Suppressor macrophage (primary cell): ENCODE measurements at places on chromosomes 5 and 9.

- DNase-seq: no peak
Observed at GRCh38 chr9:126449725-126450667, 123.4 kb downstream of the MVB12B start.

GRCh38 chr5:31863991-31864411 is 225.1 kb downstream of the PDZD2 start:
- no peak for DNase-seq

GRCh38 chr5:54491326-54491725 is 26.2 kb upstream of the SNX18 start:
- no peak for DNase-seq

GRCh38 chr5:149117970-149118369 is 23.3 kb upstream of the ABLIM3 start:
- DNase-seq: no peak

DNA sequence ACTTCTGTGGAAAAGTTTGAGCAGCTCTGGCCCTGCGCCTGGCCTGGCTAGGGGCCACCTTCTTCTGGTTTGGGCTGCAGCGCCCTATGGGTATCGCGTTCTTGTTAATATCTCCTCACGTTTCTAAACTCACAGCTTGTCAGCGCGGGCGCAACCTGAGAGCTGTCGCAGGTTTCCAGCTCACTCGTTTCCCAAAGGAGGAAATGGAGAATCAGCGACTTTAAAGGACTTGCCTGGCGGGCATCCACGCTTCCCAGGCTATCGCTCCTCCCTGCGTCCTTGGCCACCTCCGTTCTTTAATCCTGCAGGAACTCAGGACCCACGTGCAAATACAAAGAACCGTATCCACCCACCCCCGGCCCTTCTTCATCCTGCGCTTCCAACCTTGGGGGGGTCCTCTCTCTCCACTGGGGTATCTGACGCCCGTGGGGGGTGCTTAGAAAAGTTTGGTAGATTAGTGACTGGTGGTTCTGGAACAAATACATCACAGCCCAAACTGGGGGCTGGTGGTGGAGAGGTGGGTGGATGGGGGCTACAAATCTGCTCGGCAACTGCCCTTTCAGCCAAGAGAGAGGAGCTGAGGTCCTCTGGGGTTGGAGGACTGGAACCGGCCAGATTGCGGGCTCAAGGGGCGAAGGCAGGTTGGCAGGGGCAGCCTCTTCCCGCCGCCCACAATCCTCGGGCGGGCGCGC is 578 bp upstream of the PSAT1 start:
- DNase-seq: no peak

DNA sequence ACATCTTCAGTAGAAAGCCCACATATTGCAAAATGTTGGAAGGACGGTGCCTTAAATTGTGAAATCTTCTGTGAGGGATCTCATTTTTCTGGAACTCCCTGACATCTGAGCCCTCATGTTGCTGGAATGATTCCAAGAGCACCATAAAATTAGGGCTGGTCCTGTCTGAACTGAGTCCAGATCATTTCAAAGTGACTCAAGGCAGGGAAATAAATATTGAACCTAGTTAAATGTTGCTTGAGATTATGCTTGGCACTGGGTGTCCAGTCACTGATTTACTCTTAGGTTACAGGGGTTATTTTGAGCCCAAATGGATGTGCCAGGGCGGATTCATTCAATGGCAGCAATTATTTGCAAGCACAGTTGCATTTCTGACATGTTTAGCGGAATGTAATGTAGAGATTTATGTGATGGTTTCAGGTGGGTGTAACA is 437.0 kb downstream of the PIK3R1 start:
- DNase-seq: no peak

DNA sequence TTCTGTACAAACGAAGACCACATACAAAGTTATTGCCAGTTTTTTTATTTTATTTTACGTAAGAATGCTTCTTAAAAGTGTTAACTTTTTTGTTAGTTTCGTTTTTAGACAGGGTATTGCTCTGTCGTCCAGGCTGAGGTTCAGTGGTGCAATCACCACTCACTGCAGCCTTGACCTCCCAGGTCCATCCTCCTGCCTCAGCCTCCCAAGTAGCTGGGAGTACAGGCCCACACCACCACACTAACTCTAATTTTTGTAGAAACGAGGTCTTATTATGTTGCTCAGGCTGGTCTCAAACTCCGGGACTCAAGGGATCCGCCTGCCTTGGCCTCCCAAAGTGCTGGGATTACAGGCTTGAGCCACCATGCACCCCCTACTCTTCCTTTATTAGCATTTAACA is 2.3 kb upstream of the DNAJA1 start:
- no peak for DNase-seq

GRCh38 chr5:3609120-3609681 is 13.6 kb downstream of the IRX1 start:
- DNase-seq: no peak

DNA sequence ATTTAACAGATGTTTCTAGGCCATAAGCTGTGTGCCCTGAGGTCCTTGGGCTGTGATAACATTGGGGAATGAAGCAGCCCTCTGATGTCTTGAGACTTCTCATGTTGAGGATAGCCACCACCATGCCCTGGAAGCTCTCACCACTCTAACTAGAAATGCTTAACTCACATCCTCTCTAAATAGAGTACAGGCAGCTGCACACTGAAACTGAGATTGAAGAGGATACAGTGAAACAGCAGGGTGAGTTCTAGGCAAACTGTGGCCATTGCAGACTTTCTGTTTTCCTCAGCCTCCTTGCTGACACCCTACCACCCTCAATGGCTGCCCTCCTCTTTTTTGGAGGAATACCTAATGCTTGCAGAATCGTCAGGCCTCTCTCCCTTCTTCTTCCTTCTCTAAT is 22.4 kb downstream of the UTP15 start:
- no peak for DNase-seq

GRCh38 chr5:58228896-58229295 is 231.0 kb downstream of the PLK2 start:
- no peak for DNase-seq

DNA sequence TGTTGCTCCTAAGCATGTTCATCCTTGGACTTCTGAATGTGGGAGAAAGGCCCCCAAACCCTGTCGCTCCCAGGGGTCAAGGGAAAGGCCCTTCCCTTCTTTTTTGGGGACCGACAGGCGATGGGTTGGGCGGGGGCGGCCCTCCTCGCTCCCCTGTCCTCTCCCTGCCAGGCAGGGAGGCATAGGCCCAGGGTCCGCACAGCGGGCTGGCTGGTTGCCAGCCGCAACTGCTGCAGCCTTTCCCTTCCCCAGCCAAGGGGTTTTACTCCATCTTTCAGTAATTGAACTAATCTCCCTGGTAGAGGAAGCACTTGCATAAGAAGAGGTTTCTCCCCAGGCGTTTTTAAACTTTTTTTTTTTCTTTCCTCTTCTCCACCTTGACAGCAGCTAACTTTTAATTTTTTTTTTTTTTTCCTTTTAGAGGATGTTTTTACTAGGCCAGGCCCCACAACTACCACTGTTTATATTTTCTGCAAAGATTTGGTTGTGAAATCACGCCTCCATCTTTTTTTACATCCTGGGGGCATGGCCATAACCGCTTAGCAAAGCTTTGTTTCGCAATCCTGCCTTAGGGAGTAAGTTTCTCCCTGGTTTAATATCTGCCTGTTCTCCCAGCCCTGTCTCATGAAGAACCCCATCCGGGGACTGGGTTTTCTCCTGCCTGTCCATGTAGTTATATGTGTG is 216.9 kb upstream of the ZNF608 start:
- peak; percentile 85 for DNase-seq

- DNase-seq: no peak
Observed at GRCh38 chr5:154318691-154319090, 127.1 kb upstream of the SAP30L start.

- no peak for DNase-seq
Observed at GRCh38 chr5:174816858-174817257, 92.5 kb downstream of the MSX2 start.

DNA sequence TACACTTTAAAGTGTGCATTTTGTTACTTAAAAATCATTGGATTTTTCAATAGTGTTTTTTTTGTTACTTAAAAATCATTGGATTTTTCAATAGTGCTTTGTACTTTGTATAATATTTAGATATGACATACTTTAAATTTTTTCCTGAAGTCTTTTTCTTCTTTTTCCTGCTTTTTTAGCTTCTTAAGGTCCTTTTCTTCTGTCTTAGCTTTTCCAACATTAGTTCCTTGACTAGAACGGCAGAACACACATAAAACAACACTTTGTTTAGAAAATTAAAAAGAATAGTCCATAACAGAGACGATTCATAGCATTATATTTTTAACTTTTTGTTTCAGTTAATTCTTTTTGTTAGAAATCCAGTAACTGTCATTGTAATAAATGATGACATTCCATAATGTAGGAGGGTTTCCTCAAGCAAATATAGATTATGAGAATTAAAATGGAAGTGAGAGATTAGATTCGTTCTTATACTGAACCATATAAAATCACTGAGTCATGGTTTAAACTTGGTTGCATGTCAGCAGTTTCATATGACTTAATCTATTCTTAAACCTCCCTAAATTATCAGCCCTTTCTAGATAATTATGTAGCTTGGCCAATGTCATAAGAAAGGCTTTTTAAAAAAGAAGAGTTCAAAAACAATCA is 45.3 kb upstream of the RICTOR start:
- no peak for DNase-seq

DNA sequence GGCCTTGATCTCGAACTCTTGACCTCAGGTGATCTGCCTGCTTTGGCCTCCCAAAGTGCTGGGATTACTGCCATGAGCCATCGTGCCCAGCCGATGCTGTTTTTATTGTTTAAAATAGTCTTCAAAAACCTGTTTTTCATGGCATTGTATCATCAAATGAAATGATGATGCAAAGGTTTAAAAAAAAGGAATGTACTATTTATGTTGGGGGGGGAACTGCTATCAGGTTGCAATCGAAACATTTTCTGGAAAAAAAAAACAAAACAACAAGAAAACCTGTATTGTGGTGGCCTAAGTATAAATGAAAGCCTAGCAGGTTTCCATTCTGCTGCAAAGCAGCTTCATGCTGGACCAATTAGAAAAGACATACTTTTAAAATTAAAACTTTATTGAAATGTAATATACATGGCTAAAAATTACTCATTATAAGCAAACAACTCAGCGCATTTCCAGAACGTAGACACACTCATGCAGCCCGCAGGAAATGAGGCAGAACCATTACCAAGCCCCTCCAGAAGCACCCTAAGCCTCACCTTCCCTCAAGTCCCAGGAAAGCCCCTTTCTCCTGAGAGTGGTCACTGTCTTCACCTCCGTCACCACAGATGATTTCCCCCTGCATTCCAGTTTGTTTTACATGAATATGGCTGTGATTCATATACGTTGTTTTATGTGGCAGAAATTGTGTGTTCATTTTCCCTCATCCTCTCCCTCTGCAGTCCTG is 19.0 kb downstream of the GPR107 start:
- DNase-seq: no peak

- peak; percentile 8 for DNase-seq
Observed at GRCh38 chr9:86183229-86184137, 76.0 kb downstream of the C9orf153 start.

DNA sequence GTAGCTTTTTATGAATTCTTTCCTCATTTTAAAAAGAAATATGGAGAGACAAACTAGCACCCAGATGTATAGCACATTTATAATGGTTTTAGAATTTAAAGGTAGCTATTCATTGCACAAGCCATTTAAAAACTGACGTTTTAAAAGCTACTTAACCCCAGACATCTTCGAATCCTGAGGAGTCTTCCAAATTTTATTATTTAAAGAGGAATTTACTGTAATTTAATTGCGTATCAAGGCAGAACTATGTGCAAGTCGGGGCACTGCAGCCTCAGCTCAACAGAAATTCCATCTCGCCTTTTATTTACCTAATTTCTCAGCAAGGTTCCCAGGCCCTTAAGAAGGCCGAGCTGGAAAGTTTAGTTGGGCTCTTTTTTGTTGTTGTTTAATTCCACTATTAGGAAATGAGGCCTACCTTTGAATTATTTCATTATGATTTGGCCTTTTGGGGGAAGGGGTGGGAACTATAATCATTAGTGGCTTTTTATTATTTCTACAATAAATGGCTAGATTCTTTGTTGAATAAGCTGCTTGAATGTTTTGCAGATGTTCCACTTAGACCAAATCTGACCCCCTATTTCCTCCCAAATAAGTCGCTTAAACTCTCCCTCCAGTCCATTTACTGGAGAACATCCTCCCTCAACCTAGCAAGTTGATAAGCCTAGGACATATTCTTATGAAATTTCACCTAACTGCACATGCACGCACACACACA is 20.2 kb downstream of the NR2F1 start:
- no peak for DNase-seq

DNA sequence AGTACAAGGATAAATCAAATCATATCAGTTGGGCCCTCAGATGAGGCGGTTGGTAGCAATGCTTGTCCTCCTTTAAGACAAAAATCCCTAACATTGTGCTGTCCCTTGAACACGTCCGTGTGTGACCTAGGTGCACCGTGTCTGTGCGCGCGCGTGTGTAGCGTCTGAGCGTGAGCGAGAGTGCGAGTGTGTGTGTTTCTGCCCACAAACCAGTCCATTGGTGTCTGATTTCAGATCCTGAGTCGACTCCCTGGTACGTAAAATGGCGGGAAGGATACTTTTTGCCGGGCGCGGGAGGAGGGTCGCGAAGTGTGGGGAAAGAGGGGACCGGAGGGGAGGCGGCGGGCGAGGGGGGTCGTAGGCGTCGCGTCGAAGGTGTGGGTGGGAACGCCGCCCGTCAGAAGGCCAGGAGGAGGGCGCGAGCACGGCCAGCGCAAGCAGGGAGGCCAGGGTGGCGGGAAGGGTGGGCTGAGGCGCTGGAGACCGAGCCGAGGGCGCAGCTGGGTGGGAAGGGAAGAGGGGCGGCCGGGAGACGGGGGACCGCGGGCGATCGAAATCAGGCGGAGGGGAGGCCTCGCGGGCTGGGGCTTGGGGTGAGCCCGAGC is 8.9 kb downstream of the OTP start:
- DNase-seq: no peak

DNA sequence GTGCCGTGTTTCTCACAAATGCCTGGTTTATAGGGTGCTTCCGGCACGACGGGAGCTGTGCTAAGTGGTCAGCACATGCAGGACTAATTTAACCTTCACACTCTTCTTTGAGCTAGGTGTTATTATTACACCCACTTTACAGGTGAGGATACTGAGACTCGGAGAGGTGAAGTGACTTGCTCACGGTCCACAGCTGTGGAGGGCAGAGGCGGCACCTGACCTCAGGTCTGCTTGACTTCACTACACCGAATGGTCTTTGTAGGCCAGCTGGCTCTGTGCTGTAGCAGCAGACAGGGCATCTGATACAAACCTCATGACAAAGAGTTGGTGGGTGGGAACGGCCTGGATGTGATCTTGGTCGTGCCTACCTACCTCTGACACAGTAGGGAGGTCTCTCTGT is 102.0 kb upstream of the BOD1 start:
- DNase-seq: no peak

- DNase-seq: no peak
Observed at GRCh38 chr5:163540696-163541095, 35.3 kb downstream of the MAT2B start.

- DNase-seq: no peak
Observed at GRCh38 chr5:174082286-174082685, 36.8 kb downstream of the NSG2 start.

- no peak for DNase-seq
Observed at GRCh38 chr5:79186021-79186420, 49.9 kb upstream of the JMY start.

- no peak for DNase-seq
Observed at GRCh38 chr5:174504266-174504726, 220.1 kb upstream of the MSX2 start.

- DNase-seq: no peak
Observed at GRCh38 chr9:3893519-3893918, 367.7 kb upstream of the RFX3 start.

GRCh38 chr5:172452398-172453205 is 1.7 kb downstream of the SH3PXD2B start:
- no peak for DNase-seq

GRCh38 chr9:11792870-11793269 is 900.3 kb upstream of the TYRP1 start:
- no peak for DNase-seq
